Thyroid gland (tissue), 4 donors: ENCODE measurements at places on chromosomes 2 and 18.

DNA sequence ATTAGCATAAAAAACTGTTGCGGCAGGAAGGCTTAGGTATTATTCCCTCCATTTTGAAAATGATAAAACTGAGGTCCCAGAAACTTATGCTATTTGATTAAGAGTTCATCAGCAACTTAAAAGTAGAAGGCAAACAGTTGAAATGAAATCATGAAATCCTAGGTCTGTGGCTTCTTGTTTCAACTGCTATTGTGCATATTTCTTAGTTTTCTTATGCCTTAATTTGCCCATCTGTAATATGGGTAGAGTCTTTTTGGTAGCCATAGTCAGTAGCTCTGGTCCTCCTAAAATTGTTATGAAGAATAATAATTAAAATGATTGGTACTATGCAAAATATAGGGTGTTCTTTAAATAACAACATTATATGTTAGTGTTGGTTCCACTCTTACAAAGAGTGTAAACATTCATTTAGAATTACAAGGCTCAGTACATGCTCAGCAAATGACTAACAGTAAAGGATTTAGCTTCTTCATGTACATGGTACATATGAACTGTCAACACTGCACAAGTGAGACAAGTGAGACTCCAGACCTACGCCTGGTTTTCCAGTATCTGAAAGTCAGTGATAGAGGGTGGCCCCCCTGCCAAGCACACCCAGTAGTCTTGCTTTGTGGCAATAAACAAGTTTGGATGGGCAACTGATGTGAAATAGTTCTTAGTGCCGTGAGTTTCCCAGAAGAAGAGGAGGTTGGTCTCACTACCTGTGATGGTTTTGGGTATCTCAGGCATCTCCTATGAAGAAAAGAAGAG is 9.6 kb downstream of the IL1A start:
- DNase-seq, result no peak

- no peak for DNase-seq
Observed at GRCh38 chr2:224876522-224876921, 160.4 kb upstream of the CCDC195 start.

DNA sequence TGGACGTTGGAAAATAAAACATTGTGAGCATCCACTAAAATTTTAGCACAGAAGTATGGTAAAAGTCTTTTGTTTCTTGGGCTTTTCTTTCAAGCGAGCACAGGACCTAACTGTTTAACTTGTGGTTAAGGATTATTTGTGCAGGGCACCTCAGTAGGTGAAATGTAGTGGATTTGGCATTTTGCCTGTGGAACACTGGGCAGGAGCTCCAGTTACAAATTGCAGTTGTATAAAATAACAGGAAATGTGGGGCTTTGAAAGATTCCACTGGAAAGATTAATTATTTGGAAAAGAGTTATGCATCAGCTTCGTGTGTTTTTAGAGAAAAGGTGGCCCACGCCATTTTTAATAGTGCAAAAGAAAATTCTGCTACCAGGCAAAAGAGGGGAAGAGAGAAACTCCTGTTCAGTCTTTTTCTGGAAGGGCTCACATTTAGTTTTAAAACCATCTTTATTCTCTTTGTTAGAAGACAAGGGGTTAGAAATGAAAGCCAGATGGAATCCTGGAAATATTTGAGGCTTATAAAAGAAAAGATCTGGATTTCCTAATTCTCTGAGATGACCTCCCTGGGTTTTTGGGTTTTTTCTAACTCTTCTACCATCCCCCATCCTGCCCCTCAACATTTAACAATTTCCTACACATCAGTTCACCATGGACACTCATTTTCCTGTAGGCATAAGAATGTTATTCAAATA is 144.3 kb upstream of the SERTAD2 start:
- DNase-seq, result peak; percentile 41

GRCh38 chr2:233691443-233692433 is 952 bp upstream of the UGT1A6 start:
- no peak for DNase-seq

- no peak for DNase-seq
Observed at GRCh38 chr2:8488001-8488738, 193.7 kb upstream of the ID2 start.

DNA sequence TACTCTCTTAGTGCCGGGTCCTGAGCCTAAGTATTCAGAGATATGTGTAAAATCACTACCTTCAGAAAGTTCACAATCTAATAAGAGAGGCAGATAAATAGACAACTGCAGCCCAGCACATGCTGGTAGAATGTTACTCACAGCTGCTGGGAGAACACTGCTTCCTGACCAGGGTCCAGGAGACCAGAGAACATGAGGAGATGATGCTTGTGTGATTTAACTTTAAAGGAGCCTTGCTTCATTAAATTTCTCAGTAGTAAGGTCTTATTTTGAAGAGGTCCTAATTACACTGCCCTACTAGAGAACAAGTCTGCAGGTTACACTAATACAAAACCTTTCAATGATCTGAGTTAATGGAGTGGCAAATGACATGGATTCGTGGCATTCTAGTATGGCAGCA is 209.9 kb upstream of the TRIB2 start:
- no peak for DNase-seq

GRCh38 chr2:56148825-56149224 is 35.0 kb upstream of the CCDC85A start:
- no peak for DNase-seq

DNA sequence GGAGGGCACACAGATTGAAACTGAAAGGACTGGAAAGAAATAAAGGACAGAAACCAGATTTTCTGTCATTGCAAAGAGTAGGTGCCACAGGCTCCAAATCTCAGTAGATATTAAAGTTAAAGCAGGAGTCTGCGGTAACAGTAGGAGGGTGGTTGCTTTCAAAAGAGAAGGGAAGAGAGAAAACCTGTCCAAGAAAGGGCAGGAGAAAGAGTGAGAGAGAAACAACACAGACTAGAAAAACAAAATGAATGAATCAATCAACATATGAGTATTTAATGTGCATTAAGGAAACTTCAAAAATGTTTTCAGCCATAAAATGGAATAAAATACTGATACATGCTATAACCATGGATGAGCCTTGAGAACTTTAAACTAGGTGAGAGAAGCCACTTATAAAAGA is 143.1 kb upstream of the CTAGE1 start:
- DNase-seq, result no peak

DNA sequence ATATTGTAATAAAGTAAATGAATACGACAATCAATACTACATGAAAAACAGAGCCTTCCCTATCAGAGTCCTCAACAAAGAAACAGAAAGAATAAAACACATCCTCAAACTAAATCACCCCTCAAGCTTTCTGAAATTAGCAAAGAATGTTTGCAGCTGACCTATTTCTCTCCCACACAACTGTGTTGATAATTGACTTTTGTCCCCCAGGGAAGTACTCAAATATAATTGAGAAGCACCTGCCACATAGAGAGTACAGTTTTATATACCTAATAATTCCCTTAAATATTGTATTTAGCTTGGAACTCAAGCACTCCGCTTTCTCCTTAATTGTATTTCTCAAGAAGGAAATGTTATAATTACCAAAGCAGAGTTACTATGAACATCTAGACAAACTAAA is 12.6 kb downstream of the CACNB4 start:
- no peak for DNase-seq

GRCh38 chr18:55287149-55287806 is 300.7 kb downstream of the TCF4 start:
- DNase-seq, result peak; percentile 18

- peak; percentile 78 for DNase-seq
Observed at GRCh38 chr18:5868218-5868854, 27.0 kb downstream of the TMEM200C start.

DNA sequence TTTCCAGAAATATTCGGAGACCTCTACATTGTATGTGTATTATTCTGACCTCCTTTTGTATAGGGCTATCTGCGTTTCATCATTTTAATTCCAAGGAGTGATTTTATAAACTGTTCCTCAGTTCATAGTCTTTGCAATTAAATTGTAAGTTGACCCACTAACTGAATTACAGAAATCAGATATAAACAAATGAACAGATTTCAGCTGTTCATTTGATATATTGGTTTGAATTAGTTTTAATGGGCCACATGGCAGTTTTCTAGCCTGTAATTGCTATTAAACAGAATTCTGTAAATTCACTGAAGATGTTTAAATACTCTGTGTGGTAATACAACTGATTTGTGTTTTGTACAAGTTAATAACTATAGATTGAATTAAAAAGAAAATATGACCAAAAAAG is 346.4 kb upstream of the VWC2L start:
- DNase-seq, result no peak

DNA sequence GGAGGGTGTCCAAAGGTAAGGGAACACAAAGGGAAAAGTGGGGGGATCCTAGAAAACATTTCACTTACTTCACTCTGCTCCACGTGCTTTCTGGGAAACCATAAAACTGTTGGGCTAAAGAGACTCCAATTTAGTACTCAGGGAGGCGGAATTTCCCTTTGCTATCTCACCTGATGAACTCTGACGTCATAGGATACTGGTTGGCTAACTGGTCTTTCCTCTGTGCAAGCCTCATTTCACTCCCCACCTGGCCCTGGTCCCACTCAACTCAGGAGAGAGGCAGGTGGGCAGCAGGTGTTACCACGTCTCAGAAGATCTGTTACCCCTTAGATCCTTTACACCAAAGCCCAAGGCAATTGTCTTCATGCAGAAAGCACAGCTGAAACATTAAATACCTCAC is 51.8 kb upstream of the PMAIP1 start:
- no peak for DNase-seq

DNA sequence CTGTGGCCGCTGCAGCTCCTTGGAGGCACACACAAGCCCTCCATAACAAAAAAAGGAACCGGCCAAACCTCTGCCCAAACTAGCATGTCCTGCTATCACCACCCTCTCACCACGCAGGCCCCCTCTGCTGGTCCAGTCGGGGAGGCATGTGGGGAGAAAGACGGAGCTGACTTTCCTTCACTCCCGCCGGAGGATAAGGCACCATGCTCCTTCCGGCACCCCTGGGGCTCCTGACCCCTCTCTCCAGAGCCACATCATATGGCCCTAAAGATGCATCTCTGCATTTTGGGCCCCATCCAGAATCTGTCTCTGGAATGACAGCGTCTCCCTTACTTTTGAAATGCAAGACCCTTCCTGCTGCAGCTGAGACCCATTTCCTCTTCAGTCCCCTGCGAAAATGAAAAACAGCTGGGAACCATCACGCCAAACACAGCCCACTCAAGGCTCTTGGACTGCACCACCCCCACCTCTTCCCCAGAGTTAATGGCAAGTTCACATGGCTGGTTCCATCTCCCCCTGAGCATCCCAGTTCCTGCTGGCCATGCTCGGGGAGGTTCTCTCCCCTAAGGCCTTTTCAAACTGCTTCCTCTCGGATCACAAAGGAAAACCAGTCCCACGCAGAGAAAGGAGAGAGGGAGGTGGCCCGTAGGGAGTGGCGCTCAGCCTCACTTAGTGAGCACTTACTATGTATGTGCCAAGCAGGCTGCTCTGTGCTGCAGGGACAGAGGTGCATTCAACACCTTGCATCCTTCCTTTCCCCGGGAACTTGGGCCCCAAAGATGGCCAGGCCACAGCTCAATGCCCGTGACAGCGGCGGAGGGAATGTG is 35.2 kb upstream of the MLPH start:
- no peak for DNase-seq

DNA sequence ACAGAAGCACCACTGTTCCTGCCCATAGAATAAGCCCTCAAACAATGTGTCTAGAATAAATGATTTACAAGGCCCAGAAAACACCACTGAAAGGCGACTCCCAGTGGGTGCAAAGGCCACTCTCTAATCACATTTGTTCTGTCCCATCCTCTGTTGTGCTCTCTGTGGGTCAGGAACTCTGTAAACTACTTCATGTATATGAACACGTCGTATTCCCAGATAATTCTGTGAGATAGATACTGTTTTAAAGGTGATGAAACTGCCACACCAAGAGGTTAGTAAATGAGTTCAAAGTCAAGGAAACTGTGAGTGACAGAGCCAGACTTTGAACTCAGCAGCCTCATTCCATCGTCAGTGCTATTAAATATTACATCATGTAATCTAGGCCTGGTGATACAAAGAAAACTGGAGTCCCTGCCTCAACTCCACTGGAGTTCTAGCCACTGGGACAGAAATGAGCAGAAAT is 269.7 kb upstream of the DCC start:
- DNase-seq, result no peak

- DNase-seq, result no peak
Observed at GRCh38 chr2:96847586-96847985, 3.8 kb upstream of the ANKRD23 start.

- DNase-seq, result no peak
Observed at GRCh38 chr2:65353927-65354326, 78.5 kb downstream of the SPRED2 start.

GRCh38 chr2:109614715-109615636 is 812 bp downstream of the SOWAHC start:
- DNase-seq, result peak; percentile 52

- DNase-seq, result no peak
Observed at GRCh38 chr2:168432565-168433186, 23.4 kb upstream of the CERS6 start.

- no peak for DNase-seq
Observed at GRCh38 chr2:190891889-190892288, 11.3 kb downstream of the GLS start.

GRCh38 chr2:100192825-100193224 is 50.4 kb upstream of the AFF3 start:
- DNase-seq, result no peak

DNA sequence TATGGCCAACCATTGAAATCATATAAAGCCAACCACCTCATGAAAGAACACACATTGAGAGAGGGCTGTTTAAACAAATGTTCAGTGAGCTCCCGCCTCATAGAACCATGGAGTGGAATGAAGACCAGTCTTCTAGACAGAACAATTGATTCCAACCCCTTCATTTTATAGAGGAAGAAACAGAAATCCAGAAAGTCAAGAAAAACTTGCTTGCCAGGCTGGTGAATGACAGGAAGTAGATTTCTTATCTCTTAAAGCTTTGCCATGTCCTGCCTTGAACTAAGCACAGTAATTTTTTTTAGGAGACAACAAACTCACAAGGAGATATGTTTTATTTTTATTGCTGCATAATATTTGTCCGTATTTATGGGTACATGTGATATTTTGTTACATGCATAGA is 16.5 kb upstream of the NRP2 start:
- no peak for DNase-seq

GRCh38 chr2:97747716-97748115 is 34.3 kb downstream of the ZAP70 start:
- no peak for DNase-seq

GRCh38 chr2:201978986-201979385 is 54.7 kb upstream of the FZD7 start:
- DNase-seq, result peak; percentile 4

DNA sequence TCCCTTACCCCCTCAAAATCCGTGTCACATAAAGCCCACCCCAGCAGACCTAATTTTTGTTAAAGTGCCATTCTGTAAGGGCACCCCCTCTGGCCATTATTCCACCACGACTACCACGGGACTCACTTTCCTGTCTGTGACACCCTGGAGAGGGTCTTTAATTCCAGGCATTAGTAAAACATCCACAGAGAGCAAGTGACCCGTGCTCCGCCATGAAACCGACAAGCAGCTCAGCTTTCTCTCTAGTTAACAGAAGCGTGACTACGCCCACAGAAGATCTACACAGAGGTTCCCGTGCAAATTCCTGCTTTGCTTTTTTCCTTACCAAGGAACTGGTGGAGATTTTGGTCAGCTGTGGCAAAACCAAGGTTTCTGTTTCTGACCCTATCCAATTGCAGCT is 4.4 kb downstream of the SIGLEC15 start:
- DNase-seq, result no peak

- no peak for DNase-seq
Observed at GRCh38 chr2:23302591-23302990, 82.4 kb upstream of the KLHL29 start.

- peak; percentile 27 for DNase-seq
Observed at GRCh38 chr2:25286025-25286400, 55.7 kb downstream of the DNMT3A start.
